ENCODE measurements at places on chromosomes 3 and 15.

- no peak for DNase-seq
Measured at GRCh38 chr3:22231061-22231460, 480.1 kb upstream of the ZNF385D start.

DNA sequence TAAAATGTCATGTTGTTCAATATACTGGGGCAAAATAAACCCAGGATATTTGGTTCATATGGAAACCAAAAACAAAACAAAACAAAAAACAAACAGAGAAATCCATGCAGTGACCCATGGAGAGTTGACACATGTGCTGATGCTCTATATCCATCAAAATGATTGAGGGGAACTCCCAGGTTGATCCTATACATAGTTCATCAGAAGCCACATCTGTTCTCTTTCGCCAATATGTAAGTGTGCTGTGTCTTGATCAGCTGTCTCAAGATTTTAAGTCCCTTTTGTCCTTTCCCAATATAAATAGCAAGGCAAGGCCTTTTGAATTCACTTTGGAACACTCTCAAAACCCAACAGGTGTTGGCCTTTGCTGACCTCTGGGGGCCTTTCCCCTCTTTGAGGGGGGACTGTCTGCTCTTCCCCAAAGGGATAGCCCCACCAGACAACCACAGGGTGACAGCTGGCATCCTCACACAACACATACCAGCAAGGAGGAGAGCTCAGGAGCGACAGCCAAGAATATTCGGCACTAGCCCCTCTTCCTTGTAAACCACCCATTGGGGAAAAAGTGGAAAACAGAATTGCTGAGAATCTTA is 209.4 kb upstream of the CD96 start:
- DNase-seq, result no peak

- peak; percentile 8 for DNase-seq
Measured at GRCh38 chr3:15331606-15332404, 581 bp downstream of the SH3BP5 start.

DNA sequence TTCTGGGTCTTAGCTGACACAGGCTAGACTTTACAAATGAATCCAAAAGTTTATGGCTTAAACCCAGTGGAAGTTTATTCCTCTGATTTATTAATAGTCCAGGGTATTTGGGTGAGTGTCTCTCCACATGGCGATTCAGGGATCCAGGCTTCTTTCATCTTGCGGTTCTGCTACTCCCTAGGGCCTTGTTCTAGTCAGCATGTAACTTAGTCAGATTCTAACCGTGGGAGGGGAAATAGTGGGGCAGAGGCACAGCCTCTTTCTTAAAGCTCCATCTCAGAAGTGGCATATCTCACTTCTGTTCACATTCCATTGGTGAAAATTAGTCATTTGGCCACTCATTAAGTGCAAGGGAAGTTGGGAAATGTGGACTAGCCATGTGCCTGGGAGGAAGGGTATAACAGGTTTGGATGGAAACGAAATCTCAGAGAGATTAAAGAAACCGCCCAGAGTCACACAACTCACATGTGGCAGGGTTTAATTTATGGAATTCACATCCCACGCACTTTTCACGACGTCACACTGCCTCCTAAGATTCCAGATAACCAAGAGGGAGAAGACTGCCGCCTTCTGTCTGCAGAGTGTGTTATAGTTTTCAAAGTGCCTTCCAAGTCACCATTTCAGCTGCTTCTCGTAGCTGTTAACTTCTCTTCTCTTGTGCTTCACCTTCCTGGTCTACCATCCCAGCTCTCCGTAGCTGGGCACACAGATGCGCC is 11.4 kb upstream of the RASGRF1 start:
- DNase-seq, result no peak

GRCh38 chr15:55197362-55197705 is 593 bp upstream of the RSL24D1 start:
- DNase-seq, result no peak

DNA sequence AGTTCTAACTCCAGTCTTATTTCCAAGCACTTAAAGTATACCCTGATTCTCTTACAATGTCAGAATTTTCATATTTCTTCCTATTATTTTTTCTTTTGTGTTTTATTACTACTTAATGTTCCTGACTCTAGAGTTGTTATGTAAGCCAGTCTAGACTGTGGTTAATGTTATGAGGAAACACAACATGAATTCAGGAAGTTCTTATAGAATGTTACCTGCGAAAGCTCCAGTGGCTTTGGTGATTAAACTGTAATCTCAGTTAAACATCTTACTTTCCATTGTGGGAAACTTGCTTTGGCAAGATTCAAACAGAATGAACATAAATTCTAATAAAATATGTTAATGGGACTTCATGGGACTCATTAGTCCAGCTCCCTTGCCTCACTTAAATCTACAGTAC is 36.6 kb upstream of the CHL1 start:
- DNase-seq, result no peak

GRCh38 chr3:32245200-32245599 is 6.7 kb downstream of the CMTM8 start:
- DNase-seq, result no peak

- DNase-seq, result no peak
Measured at GRCh38 chr3:131388490-131388799, 6.9 kb downstream of the NUDT16 start.

DNA sequence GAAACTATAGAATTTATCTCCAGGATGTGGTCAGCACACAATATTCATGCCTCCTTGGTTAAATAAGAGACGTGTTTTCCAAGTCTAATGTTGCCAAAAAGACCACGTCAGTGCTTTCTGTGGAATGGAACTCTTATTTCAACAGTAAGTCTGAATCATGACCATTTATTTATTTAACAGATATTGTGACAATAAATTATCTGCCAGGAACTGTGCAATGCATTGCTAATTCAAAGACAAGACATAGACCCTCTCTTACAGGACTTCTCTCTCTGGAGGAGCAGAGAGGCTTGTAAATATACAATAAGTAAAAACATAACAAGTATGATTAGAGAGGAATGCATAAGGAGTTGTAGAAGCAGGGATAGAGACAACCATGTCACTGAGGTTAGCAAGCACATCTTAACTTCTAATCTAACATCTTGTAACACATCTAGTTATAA is 227.5 kb downstream of the DTWD1 start:
- no peak for DNase-seq

GRCh38 chr3:186246941-186247340 is 115.1 kb downstream of the DGKG start:
- no peak for DNase-seq

DNA sequence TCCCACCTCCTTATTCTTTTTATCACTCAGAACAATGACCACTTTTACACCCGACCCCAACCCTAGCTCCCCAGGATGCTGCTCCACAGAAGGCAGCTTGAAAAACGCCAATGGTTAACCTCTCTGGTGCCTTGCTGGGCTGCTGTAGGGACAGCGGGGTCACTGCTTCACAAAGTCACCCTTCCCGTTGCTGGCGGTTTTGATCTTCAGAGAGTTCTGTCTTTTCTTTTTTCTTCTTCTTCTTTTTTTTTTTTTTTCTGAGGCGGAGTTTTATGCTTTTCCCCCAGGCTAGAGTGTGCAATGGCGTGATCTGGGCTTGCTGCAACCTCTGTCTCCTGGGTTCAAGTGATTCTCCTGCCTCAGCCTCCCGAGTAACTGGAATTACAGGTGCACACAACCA is 20.7 kb downstream of the CEP19 start:
- no peak for DNase-seq

GRCh38 chr15:20341901-20342600 is 199.5 kb downstream of the GOLGA6L6 start:
- no peak for DNase-seq

DNA sequence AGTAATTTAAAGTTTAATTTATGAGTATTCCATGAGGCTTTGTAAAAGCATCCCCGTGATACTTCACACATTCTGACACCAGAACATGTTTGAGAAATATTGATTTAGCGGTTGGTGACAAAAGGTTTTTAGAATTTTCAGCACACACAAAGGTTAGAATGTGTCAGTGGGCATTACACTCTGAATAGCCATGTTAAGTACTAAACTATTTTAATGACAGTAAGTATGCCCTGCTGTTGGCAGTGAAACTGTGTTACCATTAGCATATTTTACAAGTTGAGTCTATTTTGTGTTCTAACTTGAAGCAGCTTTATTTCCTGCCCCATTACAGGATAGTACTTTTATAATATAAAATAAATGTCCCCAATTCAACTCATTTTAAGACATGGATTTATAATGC is 66.5 kb downstream of the ADAMTSL3 start:
- no peak for DNase-seq

- DNase-seq, result no peak
Measured at GRCh38 chr3:15528854-15529537, 7.5 kb upstream of the COLQ start.

DNA sequence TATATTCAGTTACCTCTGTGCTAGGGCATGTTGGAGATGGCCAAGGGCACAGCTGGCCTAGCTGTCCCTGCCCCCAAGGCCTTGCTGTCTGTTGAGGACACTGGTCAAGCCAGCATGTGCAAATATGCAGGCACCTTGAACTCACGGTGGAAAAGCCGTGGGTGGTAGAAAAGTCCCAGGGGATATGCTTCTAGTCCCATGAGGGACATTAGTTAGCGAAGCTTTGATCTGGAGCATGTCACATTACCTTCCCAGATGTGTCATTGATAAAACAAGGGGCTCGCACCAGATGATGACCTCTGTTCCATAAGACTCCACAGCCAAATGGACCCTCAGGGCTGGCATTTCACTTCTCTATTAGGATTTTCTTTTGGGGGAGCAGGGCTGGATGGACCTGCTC is 14.2 kb upstream of the TMEM158 start:
- DNase-seq, result no peak

- DNase-seq, result peak; percentile 5
Measured at GRCh38 chr15:48695088-48695826, 49.7 kb upstream of the FBN1 start.

GRCh38 chr3:52982839-52983238 is 63.0 kb downstream of the SFMBT1 start:
- no peak for DNase-seq

GRCh38 chr3:42098171-42098570 is 7.0 kb downstream of the TRAK1 start:
- no peak for DNase-seq

- no peak for DNase-seq
Measured at GRCh38 chr3:195921334-195921791, 13.0 kb upstream of the TNK2 start.

- DNase-seq, result no peak
Measured at GRCh38 chr15:90638201-90638691, 78.9 kb upstream of the BLM start.

- no peak for DNase-seq
Measured at GRCh38 chr15:67506775-67507747, 13.9 kb upstream of the C15orf61 start.

DNA sequence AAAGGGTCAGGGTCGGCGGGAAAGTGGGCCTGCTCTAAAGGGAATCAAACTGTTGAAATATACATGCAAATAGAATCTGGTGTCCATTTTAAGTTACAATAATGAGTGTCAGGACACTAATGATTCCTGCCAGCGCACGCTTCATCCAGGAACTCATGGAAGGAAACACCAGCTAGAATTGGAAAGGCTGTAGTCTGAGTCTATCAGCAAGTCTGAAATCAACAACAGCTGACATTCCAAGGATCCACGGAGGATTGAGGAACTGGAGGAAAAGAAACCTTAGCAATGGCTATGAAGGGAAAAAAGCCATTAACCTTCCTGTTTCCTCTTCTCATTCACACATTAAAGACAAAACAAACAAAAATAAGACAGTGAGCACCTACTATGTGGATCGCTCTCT is 1063.1 kb downstream of the NTRK3 start:
- no peak for DNase-seq

GRCh38 chr3:59450946-59451763 is 401.3 kb upstream of the CFAP20DC start:
- no peak for DNase-seq

GRCh38 chr3:142500211-142500610 is 52.4 kb upstream of the XRN1 start:
- no peak for DNase-seq

Measured in ACHN (cell line).